Smooth muscle cell of the coronary artery (primary cell): ENCODE measurements at places on chromosomes 5 and 9. TPM values are rescaled to one million over a fixed set of nuclear protein-coding genes. Genes with fewer than 3 reads are reported as not detected.

The NTRK2 gene
- total RNA-seq, result 0.38 and 25.4 TPM in 2 replicates

The PCA3 gene
- total RNA-seq, result not detected in 2 replicates

The SPATA9 gene
- total RNA-seq, result 0.45 and 0.59 TPM in 2 replicates

The NR5A1 gene
- total RNA-seq, result not detected in 2 replicates

The DDX4 gene
- total RNA-seq, result not detected in 2 replicates

The CYLC2 gene
- total RNA-seq, result not detected in 2 replicates

The THBS4 gene
- total RNA-seq, result 0.53 and 11.2 TPM in 2 replicates

The PRSS3 gene
- total RNA-seq, result 4.7 and 8.0 TPM in 2 replicates

The ZNF484 gene
- total RNA-seq, result 9.5 and 9.7 TPM in 2 replicates

The CCL21 gene
- not detected in 2 replicates for total RNA-seq

The PRUNE2 gene
- total RNA-seq, result 7.7 and 16.7 TPM in 2 replicates

The CCIN gene
- total RNA-seq, result 2.2 and 5.2 TPM in 2 replicates

The SLC31A1 gene
- total RNA-seq, result 14.5 and 21.0 TPM in 2 replicates

The LHX3 gene
- not detected in 2 replicates for total RNA-seq

The ANGPTL2 gene
- total RNA-seq, result 3.8 and 73.2 TPM in 2 replicates

The ANKRD18A gene
- total RNA-seq, result under 0.01 TPM in 1 of 2 replicates, not detected in the other
